ENCODE measurements at places on chromosomes 6 and 20.

DNA sequence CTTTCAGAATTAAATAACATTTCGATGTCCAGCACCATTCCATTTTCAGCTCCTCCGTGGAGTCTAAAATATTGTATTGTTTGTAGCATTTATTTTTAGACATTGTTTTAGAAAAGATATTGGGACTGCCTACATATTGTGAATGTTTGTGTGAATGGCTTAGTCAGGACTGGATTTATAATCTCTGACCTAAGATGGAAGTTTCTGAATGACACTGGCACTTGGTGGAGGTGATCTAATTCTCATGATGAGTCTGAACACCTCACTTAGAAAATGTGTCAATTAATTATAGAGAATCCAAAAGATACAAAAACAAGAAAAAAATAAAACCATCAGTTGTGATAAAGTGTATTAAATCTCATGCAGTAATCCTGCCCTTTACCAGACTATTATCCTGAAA lies 60.8 kb upstream of the HBS1L start:
- no peak for DNase-seq

DNA sequence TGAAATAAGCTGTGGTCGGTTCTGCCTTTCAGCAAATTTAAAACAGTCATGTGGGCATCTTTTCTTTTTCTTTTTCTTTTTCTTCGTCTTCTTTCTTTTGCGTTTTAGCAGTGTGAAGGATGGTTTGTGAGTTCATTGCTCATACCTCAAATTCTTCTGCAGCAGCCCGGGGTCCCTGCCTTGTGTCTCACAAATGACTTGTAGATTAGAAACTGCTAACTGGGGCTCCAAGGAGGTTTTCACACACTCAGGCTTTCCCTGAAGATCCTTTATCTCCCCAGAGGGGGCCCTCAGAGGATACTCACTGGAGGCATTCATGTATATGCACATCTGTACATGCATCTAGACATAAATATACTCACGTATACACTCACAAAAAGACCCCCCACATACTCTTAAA lies 1.7 kb downstream of the SMOC2 start:
- no peak for DNase-seq

GRCh38 chr20:58990651-58991445 lies 9.8 kb downstream of the NELFCD start:
- no peak for DNase-seq

GRCh38 chr6:15369838-15370237 lies 124.0 kb downstream of the JARID2 start:
- DNase-seq, result no peak

- no peak for DNase-seq
Measured at GRCh38 chr6:128024969-128025368, 124.1 kb upstream of the THEMIS start.

DNA sequence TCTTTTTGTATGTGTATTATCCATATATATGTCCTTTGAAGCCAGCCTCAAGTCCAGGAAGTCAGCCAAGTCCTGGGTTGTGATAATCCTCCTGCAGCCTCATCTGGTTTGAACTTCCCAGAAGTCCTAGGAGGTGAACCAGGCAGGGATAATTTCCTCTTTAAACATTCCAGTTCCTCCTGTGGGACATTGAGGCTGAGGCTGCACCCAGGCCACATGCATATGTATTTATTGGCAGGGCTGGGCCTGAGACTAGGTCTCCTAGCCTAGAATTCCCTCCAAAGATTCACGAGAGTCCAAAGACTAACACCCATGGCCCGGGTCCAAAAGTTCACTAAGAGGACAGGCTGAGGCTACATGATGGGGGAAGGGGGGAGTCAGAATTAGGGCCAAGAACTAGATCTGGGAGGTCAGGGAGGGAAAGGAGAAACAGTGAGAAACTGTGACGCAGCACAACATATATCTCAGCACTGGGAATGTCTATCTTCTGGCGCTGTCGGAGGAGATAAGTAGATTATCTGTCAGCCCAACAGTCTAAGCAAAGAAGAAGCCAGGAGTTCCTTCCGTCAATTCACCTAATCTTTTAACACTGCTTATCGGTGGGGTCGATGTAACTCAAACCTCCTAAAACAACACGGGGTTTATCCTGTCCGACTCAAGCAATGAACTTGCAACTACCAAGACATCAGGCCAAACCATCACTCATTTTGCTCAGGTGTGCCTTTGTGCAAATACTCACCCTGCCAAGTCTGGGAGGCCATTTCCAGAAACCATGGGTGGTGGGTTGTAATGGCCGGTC lies 43.3 kb downstream of the SNX5 start:
- no peak for DNase-seq

DNA sequence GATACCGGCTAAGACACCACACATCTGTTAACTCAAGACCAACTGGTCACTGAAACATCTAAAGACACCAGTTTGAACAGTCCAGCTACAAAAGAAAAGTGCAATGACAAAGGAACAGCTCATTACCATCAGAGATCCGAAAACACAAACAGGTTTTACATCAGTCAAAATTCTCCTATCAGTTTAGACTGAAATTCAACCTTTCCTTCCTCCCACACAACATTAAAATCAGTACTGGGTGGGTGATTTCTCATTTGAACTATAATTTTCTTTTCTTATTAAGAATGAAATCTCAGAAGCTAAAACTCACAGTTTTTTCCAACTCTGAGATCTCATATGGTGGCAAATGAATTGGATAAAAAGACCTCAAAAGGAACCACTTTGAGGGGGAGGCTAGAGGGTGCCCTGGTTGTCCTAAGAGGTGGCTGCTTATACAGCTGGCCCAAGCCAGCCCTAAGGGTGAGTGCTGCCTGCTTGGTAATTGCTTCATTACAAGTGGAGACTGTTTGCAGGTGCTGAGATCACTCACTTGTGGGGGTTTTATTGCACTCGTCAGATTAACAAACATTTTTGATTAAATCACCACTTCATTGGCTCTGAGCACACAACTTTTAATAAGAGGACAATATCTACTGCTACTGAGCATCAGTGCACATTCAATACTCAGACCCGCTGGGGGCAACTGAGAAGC lies 4.3 kb downstream of the CCDC167 start:
- DNase-seq, result no peak

DNA sequence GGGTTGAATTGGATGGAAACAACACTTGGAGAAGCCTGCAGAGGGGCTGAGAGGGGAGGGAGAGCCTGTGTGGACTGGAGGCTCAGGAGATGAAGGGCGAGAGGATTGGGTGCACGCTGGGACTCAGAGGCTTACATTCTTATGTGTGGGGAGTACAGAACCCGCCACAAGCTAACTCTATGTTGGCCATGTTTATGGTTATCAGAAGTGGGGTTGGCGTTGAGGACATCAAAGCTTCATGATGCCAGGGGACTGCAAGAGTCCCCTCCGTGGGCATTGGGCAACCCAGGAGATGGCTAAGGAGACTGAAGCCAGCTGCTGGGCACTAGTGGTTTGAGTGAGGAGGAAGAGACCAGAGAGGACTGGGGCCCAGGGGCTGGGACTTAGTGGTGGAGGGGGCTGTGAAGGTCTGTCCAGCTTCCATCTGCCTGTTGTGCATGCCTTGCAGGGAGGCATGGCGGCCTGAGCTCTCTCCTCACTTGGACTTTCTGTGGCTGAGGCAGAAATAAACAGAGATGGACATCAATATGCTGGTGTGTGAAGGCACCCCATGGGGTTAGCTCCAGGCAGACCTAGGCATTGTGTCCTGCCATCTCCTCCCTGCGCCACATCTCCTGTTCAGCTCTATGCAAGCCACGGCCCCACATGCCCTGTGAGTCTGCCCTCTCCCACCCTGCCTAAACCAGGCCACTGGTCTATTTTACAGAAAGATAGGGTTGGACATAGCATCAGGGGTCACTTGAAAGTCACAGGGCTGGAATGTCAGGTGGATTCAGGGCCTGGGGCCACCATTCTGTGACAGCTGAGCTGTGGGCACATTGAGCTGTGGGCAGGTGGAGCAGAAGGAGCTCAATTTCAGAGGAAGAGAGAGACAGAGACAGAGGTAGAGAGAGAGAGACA lies 61.6 kb downstream of the PHACTR3 start:
- no peak for DNase-seq

GRCh38 chr6:140204154-140204553 lies 829.7 kb upstream of the CITED2 start:
- DNase-seq, result no peak

DNA sequence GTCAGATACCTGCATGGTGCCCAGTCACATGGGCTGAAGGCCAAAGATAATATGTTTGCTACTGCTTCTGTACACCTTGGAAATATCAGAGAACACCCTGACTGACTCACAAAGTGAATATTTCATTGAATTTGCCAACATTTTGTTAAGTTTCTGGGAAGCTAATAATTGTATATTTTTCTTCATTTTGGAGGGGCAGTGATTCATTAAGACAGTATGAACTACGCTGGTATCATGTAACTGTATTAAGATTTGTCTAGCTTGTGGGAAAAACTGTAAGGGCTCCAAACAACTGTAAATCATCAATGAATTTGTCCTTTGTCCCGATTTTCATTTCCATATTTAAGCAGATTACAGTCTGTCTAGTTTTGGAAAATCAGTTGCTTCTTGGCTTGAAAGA lies 102.3 kb upstream of the CCN2 start:
- no peak for DNase-seq

DNA sequence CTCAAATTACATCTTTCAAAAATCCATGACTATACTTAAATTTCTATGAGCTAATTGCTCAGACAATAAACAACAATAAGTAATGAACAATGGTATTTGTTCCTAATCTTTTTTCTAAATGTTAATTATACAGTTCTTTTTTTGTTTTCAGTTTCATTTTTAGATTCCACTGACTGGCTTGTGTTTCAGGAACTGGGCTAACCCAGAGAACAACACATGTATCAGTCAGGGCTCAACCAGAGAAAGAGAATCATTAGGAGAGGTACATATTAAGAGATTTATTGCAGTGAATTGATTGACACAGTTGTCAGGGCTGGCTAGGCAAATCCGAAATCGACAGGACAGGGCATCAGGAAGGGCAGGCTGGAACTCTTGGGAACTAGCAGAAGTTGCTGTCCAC lies 182.8 kb downstream of the GRM1 start:
- DNase-seq, result no peak

- DNase-seq, result peak; percentile 10
Measured at GRCh38 chr6:80605165-80605989, 498.9 kb downstream of the BCKDHB start.

GRCh38 chr6:75098709-75099108 lies 107.1 kb downstream of the COL12A1 start:
- DNase-seq, result peak; percentile 74

GRCh38 chr20:17666481-17666880 lies 15.6 kb downstream of the RRBP1 start:
- no peak for DNase-seq

DNA sequence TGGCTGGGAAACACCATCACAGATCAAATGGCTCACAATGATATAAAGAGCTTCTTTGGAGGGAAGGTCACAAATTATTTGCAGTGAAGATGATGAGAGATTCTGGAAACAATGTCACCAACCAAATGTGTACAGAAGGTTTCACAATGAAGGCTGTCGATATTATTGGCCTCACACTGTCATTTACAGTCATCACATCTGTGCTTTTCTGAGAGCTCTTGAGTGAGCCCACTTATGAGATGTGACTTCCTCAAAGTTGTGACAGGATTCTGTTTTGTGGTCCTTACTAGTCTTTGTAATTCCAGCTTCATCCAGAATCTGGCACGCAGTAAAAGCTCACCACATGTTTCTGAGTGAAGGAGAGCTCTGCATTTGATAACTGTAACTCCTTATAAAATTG lies 133.6 kb downstream of the LMBRD1 start:
- no peak for DNase-seq

GRCh38 chr6:112883095-112883494 lies 536.0 kb downstream of the RFPL4B start:
- DNase-seq, result no peak

- no peak for DNase-seq
Measured at GRCh38 chr6:7515363-7515762, 26.1 kb upstream of the DSP start.

DNA sequence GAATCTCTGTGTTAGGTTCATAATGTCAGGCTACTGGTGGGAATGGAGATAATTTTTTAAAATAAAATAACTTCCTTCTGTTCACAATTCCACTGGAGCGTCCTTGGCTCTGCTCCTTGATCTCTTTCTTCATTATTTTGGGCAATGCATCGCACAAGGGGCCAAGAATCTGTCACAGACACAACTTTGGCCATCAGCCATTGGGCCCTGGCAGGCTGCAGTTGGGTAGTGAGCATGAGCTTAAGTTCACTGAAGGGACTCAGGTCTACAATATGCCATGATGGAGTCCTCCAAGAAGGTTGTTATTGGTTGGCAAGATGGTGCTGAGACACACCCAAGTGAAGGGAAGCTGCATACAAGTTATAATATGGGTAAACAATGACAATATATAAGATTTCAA lies 40.0 kb downstream of the CYP39A1 start:
- peak; percentile 56 for DNase-seq

DNA sequence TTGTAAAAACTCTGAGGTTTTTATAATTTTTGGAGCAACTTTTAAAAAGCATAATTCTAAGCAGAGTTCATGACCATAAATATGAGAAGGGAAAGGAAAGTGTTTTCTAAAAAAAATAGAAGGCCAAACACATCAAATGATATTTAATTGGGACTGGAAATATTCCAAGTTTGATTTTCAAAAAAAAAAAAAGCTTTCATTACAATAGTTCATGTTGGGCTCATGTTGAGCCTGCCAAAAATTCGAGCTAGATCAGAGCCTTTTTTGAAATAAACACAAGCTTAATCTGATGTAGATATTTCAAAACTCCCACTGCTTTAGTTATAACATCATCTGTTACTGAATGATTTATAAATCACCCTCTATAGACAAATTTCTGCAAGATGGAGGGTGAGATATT lies 163.4 kb upstream of the DEFB112 start:
- DNase-seq, result no peak

GRCh38 chr6:133553652-133554051 lies 312.5 kb downstream of the EYA4 start:
- DNase-seq, result peak; percentile 47

DNA sequence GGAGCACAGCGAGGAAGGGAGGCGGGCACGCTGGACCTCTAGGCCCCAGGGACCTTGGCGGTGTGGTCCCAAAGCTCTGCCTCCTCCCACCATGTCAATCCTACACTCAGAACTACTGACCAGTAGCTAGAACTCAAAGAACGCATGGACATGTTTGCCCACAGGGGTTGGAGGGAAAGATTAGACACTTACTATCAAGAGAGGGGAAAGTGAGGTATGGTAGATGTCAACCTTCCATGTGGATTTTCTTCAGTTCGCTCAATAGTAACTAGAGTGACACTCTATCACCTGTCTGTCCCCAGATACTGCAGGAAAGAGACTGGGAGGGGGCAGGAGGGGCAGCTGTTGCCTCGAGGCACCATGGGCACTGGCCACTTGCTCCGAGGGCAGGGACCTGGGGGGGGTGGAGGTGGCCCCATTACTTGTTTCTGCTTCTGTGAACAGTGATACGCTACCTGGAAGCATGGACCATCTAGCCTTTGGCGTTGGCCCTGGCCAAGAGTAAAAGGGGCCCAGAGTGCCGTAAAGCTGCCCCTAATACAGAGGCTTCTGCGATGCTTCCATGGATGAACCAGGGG lies 912 bp upstream of the DIDO1 start:
- DNase-seq, result no peak

GRCh38 chr6:8219352-8219943 lies 117.1 kb upstream of the EEF1E1 start:
- no peak for DNase-seq

- DNase-seq, result no peak
Measured at GRCh38 chr6:1698527-1698926, 88.8 kb downstream of the FOXC1 start.

- no peak for DNase-seq
Measured at GRCh38 chr6:108748055-108748454, 100.2 kb upstream of the ARMC2 start.

- DNase-seq, result no peak
Measured at GRCh38 chr20:50358971-50359370, 151.2 kb upstream of the PTPN1 start.

- no peak for DNase-seq
Measured at GRCh38 chr20:59560588-59561227, 43.6 kb upstream of the PHACTR3 start.
